ENCODE measurements at places on chromosomes 5 and 9.
A peak's percentile ranks its signal among the peaks of the same experiment; 100 is the strongest.

DNA sequence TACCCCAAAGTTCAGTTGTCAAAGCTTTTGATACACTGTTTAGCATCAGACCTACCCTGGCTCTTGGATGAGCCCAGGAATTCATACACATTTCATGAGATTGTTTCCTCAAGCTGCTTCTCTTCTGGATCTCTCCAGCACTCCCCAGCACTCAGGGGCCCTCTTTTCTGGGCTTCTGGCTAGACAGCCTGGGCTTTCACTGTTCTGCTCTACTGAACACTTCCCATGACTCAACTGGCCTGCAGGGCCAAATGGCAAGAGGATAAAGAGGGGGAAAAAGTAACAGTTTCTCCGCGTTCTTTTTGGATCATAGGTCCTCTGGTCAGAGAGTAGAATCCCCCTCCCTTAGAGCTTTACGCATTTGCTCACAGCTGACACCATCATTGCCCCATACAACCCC, 20.9 kb upstream of the LURAP1L start:
- no peak for DNase-seq

DNA sequence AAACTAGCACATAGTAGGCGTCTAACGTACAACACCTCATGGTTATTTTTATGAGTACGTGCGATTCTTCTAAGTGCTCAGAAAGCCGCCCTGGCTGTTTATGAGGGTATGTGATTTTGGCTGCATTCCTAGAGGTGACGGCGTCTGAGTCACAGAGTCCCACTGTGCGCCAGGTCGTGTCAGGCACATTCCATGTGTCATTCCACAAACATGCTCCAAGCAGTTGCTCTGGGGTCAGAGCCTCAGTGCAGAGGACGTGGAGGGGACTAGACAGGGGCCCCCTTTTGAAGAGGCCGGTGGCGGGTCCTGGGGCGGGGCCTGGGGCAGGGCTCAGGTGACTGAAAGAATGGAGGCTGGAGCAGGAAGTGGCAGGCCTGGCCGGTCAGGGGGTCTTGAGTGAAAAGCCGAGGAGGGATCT, 51.9 kb downstream of the NEK6 start:
- DNase-seq, result no peak

GRCh38 chr9:28888806-28889205, 1315.5 kb upstream of the C9orf72 start:
- no peak for DNase-seq

DNA sequence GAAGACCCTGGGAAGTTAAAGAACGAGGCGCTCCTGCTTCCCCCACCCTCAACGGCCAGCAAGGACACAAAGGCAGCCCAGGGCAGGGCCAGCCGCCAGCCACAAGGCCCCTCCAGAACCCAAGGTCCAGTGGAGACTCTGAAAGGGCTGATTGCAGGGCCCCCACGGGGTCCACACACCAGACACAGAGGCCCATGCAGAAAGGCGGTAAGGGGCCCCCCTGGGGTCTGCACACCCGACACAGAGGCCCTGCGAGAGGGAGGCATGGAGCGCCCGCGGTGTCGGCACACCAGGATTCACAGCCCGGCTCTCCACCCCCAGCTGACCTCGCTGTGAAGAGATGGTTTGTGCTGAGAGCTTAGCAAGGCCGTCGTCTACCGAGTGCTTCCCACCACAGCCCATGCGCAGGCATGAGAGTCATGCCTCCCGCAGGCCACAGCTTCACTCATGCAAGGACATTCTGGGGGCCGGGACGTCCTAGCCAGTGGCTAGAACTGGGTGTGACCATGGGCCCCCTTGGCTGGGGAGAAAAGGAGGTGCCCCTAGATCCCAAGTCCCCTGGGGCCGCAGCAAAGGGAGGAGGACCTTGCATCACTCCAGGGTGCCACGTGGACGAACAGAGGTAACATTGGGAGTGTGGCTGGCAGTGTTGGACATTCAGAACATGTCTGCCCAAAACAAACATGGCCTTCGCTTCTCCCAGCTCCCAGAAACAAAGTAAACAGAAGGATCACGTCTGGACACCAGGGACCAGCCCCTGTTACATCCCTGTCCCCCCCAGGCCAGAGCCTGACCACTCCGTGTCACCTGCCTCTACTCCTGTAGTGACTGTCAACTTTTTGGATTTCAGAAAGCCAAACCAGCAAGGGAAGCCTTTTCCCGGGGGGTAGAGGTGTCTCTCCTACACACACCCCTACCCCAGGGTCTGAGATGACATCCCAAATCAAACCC, 9.8 kb downstream of the BRD3 start:
- DNase-seq, result no peak

GRCh38 chr9:109568568-109569210, 70.6 kb upstream of the PTPN3 start:
- DNase-seq, result no peak

DNA sequence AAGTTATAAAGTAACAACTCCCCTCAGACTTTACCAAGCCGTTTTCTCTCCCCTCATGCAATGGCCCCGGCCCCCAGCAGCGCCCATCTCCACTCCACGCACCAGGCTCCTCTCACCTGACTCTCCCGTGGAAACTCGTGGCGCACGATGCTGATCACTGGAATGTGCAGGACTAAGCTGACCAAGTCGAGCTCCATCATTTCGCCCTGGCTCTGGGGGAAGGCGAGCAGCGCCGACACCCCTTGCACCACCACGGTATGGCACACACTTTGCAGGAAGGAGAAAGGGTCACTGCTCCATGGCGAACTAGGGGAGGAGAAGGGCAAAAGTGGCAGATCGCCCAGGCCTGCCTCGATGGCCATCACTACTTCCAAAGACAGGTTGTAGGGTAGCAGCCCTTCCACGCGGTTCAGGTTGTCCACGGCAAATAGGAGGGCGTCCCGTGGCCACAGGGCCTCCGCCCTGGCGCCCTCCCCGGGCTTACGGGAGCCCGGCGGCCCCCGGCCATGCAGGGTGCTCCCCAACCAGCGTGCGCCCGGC, 1.2 kb downstream of the GRIN3A start:
- DNase-seq, result no peak

GRCh38 chr9:89493181-89493580, 4.7 kb downstream of the SEMA4D start:
- no peak for DNase-seq

- DNase-seq, result no peak
Measured at GRCh38 chr9:9924376-9924775, 688.4 kb downstream of the PTPRD start.

GRCh38 chr9:30039712-30040111, 2344.7 kb upstream of the ACO1 start:
- no peak for DNase-seq

- no peak for DNase-seq
Measured at GRCh38 chr5:94577466-94578245, 40.7 kb downstream of the KIAA0825 start.

DNA sequence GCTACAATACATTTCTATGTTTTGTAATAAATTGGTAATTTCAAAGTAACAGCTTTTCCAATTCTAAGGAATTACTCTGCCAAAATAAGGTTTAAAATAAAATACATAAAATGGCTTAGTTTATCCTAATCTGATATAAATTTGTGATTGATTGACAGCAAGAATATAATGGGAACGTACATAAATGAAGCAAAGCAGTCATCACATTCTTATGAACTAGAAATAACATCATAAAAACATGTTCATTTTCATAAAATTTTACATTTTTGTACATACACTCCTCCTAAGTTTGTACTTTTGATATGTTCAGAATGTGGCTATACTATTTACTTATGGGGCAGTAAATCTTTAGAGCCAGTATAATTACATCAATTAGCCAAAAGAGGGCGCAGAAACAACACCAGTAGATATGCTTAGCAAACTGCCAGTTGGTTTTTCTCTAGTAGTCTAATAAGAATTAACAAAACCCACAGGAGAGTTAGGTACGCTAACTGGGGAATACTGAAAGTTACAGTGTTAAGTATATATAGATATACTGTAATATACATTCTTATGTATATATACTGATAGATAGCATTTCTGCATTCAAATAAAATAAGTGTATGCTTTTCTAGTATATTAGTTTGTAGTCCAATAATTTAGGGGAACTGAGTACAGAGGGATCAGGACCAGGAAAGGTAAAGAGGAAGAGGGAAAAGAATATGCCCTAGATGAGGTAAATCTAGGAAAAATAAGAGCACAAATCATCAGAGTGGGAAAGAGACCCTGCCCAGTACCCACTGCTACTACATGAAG, 76.8 kb downstream of the ZDHHC21 start:
- peak; percentile 46 for DNase-seq

DNA sequence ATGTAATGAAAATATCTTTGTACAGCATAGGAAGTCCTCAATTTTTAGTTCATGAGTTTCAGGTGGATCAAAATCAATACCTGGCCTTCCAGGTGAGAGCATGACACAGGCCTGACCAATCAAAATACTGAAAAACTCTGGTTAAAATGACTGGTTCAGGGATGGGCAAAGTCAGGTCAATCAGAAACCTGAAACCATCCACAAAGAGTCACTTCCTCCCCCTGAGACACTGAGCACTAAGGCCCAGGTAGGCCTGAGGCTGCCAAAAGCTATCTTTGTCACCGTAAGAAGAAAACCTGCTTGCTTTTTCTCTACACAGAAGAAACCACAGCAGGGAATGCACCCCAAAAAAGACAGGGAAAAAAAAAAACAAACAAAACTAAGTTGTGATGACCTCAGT, 444.8 kb downstream of the TLR4 start:
- no peak for DNase-seq

- no peak for DNase-seq
Measured at GRCh38 chr5:141640051-141640415, 3.2 kb downstream of the RELL2 start.

DNA sequence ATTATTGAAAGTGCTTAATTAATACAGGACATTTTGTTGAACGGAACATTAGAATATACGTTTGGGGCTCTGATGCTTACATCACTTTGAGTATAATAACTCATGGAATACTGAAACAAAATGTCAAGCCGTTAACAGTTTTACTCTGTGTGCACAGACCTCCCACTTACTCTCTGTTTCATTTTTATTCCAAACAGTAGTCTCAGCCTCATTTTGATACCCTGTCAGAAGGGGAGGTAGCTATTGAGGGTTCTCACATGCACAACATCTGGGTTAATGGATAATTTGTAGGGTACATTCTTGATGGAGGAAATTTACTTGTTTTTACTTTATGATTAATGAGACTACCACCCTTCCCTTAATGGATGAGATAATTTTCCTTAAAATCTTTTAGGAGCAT, 59.0 kb downstream of the SCAMP1 start:
- DNase-seq, result no peak

GRCh38 chr5:149671544-149671943, 58.6 kb upstream of the PPARGC1B start:
- DNase-seq, result no peak

All from DMS 273 treated with DMSO at 0.1 percent for 48 hours (cell line).